ENCODE measurements at places on chromosomes 3 and 15.

DNA sequence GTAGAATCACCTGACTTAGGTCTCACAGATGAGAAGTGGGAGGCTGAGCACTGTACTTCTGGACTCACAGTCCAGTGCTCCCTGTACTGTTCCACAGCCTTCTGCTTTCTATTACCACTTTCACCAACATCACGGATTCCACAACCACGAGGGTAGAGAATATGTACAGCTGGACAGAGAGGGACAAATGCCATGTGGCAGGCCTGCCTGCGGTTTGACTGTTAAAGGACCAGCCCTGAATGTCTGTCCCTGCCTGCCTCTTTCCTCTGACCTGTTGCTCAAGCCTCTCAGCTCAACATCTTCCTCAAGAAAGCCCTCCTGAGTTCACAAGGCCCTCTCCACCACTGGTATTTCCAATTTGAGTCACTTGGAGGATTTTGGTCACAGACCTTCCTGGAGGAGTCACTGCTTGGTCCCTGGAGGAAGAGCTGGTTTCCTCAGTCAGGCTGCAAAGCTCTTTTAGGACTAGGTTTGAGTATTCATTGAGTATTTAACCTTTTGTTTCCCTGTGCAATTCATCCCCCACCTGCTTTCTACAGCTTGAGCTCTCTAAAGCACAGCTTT, 49.1 kb downstream of the RAB11A start:
- no peak for DNase-seq

DNA sequence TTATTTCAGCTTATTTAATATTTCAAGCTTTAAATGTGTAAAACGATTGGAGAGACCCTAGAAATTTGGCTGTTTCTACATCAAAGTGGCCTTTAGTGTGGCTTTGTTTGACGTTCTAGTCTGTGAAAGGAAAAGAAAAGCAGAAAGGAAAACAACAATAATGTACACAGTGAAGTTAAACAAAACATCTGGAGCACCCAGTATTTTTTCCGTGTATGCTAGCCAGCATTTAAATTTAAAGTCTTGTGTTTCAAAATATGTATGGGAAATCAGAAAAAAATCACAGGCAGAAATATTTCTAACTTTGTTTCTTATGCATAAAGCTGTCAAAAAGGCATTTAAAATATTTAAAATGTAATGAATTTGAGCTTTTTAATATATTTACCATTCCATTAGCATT, 218.1 kb downstream of the NAALADL2 start:
- DNase-seq: no peak

- no peak for DNase-seq
Measured at GRCh38 chr3:29346828-29347227, 66.0 kb downstream of the RBMS3 start.

DNA sequence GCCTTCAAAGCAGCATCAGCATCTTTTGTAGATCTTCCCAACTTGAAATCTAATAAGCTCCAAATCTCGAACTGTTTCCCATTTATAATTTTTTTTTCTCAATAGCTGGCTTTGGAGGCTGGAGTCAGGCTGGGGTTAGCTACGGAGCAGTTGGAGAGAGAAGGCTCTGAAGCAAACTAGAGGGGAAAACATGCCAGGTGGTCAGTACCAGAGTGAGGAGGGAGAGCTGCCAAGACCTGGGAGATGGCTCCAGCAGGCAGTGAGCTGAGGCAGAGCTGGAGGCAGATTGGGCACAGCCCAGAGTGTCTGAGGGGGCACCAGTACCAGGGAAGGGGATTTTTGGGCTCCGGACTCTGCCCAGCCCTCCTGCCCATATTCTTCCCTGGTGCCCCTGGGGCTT, 311.2 kb downstream of the RPLP1 start:
- no peak for DNase-seq

DNA sequence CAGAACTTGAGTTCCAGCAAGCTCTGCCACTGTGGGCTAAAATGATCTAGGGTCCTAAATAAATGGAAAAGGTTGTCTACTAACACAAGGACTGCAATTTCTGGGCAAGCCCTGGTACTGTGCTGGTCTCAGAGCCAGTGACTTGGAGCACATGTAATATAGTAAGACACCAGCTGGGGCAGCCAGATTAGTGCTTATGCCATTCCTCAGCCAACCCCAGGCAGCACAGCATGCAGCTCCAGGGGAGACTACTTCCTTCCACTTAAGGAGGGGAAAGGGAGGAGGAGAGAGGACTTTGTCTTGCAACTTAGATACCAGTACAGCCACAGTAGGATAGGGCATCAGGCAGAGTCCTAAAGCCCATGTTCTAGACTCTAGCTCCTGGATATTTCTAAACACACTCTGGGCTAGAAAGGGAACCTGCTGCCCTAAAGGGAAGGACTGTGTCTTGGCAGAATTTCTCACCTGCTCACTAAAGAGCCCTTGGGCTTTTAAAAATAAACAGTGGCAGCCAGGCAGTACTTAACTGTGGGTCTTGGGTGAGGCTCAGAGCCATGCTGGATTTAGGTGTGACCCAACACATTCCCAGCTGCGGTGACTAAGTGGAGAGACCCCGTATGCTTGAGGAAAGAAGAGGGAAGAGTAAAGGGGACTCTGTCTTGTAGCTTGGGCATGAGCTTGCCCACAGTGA, 223.7 kb upstream of the BCHE start:
- no peak for DNase-seq

GRCh38 chr3:141337991-141338390, 30.3 kb upstream of the ZBTB38 start:
- DNase-seq: peak; percentile 57

- DNase-seq: no peak
Measured at GRCh38 chr3:73319179-73319769, 257.8 kb downstream of the EBLN2 start.

GRCh38 chr15:96468036-96468435, 137.5 kb downstream of the NR2F2 start:
- no peak for DNase-seq

- DNase-seq: peak; percentile 59
Measured at GRCh38 chr3:87260270-87260669, 16.1 kb downstream of the POU1F1 start.

DNA sequence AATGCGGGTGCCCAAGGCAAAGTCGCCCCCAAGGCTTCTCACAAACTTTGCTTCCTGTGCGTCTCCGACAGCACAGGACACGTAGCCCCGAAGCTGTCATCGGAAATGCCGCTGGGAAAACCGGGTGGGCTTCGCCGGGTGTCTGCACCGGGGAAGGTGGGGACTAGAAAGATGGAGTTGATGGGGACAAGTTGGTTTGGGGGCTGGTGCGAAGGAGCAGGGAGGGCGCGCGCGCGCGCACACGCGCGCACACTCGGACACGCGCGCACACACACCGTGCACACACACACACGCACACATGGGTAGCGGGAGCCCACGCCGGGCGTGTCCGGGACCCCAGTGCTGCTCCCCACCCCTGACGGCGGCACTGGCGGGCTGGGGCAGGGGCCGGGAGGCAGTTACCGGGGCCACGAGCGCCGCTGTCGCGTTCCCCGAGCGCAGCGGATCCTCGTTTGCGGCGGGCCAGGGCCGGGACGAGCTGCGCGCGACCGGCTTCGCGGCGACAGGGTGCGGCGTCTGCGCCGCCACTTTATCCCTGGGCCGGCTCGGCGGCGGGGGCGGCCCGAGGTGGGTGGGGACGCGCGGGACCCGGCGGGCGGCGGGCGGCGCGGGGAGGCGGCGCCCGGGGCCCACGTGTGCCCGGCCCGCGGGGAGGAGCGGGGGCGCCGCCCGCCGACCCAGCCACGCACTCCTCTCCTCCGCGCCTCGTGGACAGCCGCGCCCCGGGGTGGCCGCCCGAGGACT, 539 bp upstream of the MGLL start:
- peak; percentile 26 for DNase-seq

- DNase-seq: no peak
Measured at GRCh38 chr3:113541519-113541918, 9.2 kb downstream of the SIDT1 start.

DNA sequence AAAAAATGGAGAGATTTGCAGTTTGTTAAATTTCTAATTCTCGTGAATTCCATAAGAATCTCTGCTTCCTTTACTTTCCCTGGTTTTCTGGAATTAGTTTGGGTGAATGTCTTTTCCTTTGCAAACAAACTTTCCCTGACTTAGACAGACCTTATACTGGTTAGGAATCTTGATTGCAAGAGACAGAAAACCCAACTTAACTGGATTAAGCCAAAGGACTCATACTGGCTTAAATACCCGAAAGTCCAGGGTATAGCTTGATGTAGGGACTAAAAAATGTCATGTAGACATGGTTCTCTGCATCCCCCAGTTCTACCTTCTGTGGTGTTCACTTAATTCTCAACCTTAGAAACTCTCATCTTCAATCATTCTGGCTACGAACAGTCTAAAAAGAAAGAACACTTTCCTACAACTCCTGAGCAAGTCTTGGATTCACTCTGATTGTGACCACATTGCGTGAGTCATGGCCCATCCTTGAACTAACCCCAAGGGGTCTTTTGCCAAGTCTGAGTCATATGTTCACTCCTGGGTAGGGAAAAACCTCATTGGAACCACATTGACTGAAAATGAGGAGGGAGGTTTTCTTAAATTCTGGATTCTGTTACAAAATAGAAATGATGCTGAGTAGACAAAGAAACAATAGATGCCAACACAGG, 136.0 kb upstream of the DAZL start:
- no peak for DNase-seq

DNA sequence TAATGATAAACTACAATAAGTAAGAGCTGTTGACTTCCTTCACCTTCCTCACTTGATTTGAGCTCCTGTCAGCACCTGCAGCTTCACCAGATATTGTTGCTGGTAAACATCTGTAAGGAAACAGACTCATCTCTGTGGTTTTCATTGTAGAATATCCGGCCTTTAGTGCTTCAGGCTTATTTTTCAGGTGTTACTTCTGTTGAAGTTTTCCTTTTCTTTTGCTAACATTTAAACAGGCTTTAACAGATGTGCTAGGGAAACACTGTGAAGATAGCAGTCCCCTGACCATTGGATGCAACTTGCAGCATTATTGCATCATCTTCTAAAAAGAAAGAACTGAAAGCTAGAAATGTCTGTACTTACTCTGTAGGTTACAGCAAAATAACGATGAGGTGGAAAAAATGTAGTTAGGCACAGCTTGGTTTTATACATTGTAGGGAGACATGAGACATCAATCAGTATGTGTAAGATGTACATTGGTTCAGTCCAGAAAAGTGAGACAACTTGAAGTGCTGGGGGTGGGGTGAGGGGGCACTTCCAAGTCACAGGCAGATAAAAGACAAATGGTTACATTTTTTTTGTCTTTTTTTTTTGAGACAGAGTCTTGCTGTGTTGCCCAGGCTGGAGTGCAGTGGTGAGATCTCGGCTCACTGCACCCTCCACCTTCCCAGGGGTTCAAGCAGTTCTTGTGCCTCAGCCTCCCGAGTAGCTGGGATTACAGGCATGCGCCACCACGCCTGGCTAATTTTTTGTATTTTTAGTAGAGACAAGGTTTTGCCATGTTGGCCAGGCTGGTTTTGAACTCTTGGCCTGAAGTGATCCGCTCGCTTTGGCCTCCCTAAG, 10.2 kb downstream of the EDEM1 start:
- peak; percentile 89 for DNase-seq

DNA sequence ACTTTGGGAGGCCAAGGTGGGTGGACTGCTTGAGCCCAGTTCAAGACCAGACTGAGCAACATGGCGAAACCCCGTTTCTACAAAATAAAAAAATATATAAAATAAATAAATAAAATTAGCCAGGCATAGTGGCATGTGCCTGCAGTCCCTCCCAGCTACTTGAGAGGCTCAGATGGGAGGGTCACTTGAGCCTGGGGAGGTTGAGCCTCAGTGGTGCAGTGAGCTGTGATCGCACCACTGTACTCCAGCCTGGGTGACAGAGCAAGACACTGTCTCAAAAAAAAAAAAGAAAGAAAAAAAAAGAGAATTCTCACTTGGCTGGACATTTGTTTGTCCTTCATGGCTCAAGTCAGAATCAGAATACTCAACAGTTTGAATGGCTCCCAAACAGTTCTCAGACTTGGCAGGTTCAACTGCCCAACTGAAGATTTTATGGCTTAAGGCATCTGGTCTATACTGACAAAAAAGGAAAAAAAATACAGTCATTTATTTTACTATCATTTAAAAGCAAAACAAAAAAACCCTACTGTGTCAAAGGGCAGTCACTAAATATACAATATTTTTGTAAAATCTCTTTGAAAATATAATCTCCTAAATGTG, 106.6 kb downstream of the FBXL22 start:
- no peak for DNase-seq

GRCh38 chr3:38097446-38098375, 39.2 kb downstream of the ACAA1 start:
- no peak for DNase-seq

- no peak for DNase-seq
Measured at GRCh38 chr3:49889296-49889695, 14.4 kb downstream of the MST1R start.

- DNase-seq: peak; percentile 58
Measured at GRCh38 chr3:40741729-40742128, 217.0 kb downstream of the ZNF621 start.

- DNase-seq: no peak
Measured at GRCh38 chr15:88204584-88204983, 52.0 kb downstream of the NTRK3 start.

DNA sequence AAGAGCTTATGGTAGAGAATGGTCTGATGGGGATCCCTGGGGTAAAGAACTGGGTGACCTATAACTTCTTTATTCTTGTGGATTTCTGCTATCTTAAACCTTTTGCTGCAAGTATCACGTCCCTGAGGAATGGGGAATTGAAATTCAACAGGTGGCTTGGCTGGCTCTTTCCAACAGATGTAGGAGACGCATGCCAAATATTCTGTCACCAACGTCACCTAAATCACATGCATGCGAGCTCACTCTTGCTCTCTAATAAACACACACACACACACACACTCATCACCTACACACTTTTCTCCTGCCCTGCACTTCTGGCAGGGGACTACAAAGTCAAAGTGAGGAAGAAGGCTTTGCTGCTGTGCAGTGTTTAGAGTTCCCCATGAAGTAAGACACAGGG, 145.8 kb upstream of the NECTIN3 start:
- DNase-seq: no peak

DNA sequence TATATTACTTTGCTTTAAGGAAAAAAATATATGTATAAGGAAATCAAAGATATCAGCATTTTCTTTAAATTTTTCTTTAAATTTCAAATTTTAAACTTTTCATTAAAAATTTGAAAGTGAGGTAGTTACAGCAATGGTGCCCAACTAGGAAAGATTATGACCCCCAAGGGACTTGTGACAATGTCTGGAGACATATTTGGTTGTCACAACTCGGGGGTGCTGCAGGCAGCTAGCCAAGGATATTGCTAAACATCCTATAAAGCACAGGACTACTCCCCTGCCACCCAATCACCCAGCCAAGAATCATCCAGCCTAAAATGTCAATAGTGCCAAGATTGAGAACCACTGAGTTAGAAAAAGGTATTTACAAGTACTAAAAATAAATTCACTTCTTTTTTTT, 57.3 kb downstream of the SLC4A7 start:
- no peak for DNase-seq

DNA sequence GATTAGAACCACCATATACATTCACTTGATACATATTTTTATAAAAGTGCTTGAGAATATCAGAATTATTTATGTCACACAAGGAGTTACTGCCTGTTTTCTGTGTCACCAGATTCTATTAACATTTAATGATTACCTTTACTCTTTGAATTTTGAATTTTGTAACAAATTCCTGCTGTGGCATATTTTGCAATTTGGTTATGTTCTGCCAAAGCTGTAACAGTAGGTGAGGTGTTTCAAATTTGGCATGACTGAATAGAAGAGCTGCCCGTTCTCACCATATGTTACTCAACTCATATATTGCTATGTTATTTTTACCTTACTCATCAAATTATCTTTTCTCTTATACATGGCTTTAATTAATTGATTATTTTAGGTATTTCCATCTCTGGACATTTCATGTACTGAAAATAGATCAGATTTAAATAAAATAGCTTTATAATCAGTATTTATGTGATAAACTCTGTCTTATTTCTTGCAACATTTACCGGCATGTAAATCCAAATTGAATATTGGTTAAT, 18.9 kb downstream of the PML start:
- DNase-seq: no peak
